ENCODE measurements at places on chromosomes 2 and 18.

DNA sequence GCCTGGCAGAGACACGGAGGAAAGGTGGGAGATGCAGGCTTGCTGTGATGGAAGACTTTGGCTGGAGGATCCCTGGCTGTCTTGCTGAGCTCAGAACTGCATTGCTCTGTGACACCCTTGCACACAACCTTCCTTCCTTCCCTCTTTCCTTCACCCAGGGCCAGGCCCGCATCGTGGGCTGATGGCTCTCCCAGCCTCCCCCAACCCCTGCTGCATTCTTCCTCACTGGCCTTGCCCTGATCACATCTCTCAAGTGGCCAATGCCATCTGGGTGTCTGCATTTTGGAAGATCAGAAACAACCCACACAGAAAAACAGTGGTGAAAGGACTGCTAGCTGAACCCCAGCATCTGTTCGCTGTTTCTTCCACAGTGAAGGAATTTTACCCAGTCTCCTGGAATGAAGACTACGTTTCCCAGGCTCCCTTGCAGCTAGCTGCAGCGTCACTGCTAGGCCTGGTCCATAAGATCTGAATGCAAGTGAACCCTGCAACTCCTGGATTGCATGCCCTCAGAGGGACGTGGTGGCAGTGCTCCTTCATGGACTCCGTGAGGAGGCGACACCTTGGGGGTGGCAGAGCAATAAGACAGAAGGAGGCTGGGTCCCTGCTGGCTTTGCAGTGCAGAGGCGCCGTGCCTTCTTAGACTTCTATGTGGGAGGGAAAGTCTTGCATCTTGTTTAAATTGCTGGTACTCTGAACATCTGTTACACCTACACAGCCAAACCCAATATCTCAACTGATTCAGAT is 78.9 kb upstream of the YWHAQ start:
- DNase-seq = no peak

- DNase-seq = no peak
These were observed 74.9 kb upstream of the TFCP2L1 start for GRCh38 chr2:121359716-121360565.

DNA sequence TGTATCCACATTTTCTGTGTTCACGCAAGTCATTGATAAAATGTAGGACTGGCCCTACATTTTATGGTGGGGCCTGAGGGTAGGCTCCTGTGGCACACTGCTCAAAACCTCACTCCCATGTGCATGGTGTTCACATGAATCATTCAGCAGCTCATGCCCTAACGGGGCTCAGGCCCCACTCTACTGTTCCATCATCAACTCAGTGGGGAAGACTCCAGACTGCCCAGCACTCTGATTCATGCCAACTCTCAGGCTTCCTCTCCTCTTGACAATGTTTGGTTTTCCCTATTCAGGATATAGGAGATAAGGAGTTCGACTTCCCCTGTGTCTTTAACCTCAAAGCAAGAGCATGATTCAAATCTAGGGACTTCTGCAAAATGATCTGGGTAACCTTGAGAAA is 92.0 kb upstream of the BOD1L2 start:
- DNase-seq = no peak

DNA sequence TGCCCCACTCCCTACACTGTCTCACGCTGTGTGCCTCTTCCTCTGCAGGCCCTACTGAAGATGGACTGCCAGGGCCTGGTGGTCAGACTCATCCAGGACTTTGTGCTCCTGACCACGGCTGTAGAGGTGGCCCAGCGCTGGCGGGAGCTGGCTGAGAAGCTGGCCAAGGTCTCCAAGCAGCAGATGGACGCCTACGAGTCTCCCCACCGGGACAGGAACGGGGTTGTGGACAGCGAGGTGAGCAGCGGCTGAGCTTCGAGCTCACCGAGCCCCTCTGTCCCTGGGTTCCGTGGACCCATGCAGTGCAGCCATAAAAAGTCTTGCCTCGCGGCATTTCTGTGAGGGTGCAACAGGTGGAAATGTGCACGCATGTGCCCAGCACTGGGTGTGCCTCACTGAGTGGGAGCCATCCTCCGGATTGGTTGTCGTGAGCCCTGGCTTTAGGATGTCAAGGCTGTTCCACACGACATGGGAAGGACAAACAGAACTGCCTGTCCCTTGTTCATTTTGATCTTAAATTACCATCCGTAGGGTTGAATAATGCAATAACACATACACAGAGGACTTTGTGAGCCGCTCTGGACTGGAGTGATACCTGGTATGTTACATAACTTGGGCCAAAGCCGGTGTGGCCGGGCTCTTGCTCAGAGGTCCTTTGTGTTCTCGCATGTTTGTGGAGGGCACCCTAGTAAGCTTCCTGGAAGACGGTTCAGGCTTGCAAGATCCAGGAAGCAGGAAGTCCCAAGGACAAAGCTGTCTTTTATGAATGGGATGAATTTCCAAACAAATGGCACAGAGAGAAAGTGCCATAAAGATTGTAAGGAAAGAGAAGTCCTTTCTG is 100.9 kb downstream of the SH3BP4 start:
- no peak for DNase-seq

- peak; percentile 34 for DNase-seq
These were observed 23.3 kb downstream of the KLF7 start for GRCh38 chr2:207142461-207142860.
